ENCODE measurements at places on chromosomes 4 and X. TPM values are rescaled to one million over a fixed set of nuclear protein-coding genes. Genes with fewer than 3 reads are reported as not detected.

Gene HS3ST1
- polyA plus RNA-seq = 0.01 TPM

DNA sequence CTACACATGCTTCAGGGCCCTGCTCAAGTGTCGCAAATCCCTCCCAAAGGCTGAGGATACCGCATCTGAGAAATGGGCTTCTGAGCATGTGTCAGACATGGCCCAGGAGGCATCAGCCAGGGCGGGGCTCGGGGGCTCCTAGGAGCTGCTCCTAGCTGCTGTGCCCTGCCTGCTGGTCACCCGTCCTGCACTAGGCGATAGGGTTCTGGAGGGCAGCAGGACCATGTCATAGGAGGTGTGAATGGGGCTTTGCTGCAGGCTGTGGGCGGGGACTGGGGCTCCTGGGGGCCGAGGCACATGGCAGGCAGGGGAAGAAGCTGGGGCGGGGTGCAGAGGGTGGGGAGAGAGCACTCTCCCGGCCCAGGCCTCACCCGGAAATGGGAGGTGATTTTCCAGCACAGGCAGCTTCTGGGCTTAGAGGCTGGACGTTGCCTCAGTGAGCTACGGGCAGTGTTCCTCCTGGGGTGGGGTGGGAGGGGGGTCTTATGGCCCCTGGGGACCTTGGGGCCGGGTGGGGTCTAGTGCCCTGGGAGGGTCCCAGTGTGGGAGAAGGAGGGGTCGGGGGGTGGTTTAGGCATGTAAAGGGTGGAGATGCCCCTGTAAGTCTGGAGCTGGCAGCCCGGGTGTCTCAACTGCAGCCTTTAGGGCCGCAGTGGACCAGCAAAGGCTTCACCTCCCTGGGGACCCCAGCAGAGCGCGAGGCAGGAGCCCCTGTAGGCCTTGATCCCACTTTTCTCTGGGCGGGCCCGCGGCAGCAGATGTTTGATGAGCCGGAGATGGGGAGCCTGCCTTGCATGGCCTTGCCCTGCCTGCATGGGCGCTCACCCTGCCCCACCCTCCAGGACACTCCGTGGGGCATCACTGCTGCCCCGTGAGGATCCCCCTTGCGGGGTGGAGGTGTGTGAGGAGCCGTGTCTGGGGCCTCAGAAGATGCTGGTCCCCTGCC, 98.6 kb upstream of the LRPAP1 start:
- no peak for DNase-seq
- H3K27me3 ChIP-seq = no peaks in the 10 kb centered on the region
- H3K36me3 ChIP-seq = no peaks in the 10 kb centered on the region

DNA sequence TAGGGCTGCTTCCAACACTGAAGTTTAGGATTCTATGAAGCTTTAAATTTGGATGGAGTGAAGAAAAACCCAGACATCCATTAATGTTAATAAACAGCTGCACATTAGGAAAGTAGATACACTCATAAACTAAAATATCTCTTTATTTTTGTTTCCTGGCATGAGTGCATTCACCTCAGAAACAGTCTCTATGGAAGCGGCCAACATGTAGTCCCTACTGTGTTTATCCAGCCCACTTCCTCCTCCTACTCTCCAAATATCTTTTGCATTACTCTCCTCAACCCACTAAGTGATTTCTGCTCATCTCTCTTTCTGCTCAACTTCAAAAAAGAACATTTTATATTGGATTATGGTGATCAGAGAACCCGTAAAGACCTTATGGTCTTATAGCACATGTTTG, 180.3 kb upstream of the MXRA5 start:
- no peaks in the 10 kb centered on the region for H3K4me1 ChIP-seq
- no peak for DNase-seq
- no peak overlapping the region for H3K27ac ChIP-seq

GRCh38 chr4:185332575-185333464, 62.9 kb downstream of the LRP2BP start:
- H3K27me3 ChIP-seq = no peaks in the 10 kb centered on the region
- no peak for DNase-seq
- no peak overlapping the region for H3K27ac ChIP-seq
- H3K4me3 ChIP-seq = no peak overlapping the region
- H3K36me3 ChIP-seq = no peaks in the 10 kb centered on the region

- no peak overlapping the region for H3K4me3 ChIP-seq
- H3K27me3 ChIP-seq = no peaks in the 10 kb centered on the region
- H3K27ac ChIP-seq = no peak overlapping the region
- H3K4me1 ChIP-seq = peaks cover 2% of the 10 kb centered on the region
- no peaks in the 10 kb centered on the region for H3K36me3 ChIP-seq
These were observed 10.8 kb upstream of the NKAP start for GRCh38 chrX:119954374-119954773.

- no peak overlapping the region for H3K27ac ChIP-seq
- H3K4me1 ChIP-seq = peaks cover 16% of the 10 kb centered on the region
- no peaks in the 10 kb centered on the region for H3K36me3 ChIP-seq
- no peak overlapping the region for H3K4me3 ChIP-seq
- no peak for DNase-seq
These were observed 33.7 kb downstream of the SRPX2 start for GRCh38 chrX:100677611-100678181.

DNA sequence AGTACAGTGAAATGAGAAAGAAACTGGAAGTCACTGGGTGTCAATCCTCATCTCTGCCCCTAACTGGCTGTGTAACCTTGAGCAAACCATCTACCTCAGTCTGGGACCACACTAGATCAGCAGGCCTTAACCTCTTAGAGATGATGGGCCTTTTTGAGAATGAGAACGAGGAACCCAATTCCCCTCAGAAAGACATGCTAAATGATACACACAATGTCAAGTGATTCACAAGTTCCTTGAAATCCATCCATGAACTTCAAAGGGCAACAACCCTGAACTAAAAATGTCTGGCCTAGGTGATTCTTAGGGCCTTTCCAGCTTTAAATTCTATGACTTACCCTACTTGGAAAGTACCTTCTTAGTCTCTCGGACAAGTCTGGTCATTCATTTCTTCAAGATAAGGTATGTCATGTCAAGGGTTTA, 47.4 kb downstream of the ACSL4 start:
- DNase-seq = no peak
- no peaks in the 10 kb centered on the region for H3K4me1 ChIP-seq
- no peak overlapping the region for H3K4me3 ChIP-seq
- no peak overlapping the region for H3K27ac ChIP-seq
- peaks cover 11% of the 10 kb centered on the region for H3K36me3 ChIP-seq

Gene CT45A3
- polyA plus RNA-seq = not detected

DNA sequence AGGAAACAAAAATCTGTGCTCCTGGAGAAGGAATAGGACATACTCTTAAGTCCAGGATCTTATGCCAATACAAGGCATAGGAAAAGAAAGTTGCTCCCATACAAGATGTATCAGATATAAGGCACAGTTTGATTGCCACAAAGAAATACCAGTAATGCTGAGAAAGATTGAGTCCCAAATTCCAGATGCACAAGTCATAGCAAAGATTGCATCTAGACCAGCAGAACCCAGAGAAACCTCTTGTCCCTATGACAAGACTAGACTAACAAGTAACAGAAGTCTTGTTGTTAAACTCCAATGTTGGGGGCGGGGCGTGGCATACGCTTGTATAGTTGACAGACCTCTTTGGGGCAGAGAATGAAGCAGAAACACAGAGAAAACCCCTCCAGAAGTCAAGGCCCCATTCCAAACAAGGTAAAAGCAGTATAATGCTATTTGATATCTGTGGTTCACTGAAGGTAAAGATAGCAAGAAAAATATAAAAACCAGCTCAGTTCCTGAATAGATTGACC, 671.5 kb upstream of the GRIA3 start:
- no peaks in the 10 kb centered on the region for H3K36me3 ChIP-seq
- no peak overlapping the region for H3K27ac ChIP-seq
- H3K4me1 ChIP-seq = no peaks in the 10 kb centered on the region
- no peak overlapping the region for H3K4me3 ChIP-seq
